ENCODE measurements at places on chromosomes 2 and 18.

DNA sequence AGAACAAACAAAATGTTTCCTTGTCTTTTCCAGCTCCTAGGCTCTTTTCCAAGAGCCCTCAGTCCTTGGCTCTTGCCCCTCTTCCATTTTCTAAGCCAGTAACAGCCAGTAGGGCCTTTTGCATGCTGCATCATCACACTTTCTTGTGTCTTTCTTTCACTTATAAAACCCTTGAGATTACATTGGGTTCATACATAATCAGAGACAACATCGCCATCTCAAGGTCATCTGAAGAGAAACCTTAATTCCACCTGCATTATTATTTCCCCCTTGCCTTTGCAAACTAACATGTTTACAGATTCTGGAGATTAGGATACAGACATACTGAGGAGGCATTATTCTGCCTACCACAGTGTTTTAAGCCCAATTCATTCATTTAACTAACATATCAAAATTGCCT, 697.3 kb downstream of the TRIB2 start:
- DNase-seq = no peak

DNA sequence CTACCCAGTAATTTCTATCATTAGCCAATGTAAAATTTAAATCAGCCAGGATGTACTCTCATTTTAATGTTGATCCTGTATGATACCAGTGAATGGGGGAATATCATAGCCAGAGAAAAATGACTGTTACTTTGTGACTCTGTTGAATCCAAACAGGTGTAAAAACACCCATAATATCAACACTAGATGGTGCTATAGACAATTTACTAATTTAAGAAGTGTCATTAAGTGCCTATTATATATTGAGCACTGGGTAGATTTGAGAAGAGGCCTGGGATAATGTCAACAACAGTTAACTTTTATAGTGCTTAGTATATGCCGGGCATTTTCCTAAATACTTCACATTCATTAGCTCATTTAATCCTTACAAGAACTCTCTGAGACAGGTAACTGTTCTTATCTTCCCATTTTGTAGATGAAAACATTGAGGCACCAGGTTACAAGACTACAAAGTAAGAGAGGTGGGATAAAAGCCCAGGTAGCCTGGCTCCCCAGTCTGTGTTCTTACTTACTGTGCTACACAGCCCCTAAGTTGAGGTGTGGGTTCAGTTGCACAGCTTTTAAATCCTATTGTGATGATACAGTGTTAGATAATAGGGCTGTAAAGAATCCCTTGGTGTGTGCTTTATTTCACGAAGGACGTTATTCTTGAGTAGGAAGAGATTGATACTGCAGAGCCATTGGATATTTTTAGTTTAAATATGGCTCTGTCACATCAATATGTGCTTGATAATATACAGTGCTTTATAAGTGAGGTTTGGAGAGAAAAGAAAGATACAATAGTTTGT, 325.5 kb downstream of the AGPS start:
- no peak for DNase-seq

DNA sequence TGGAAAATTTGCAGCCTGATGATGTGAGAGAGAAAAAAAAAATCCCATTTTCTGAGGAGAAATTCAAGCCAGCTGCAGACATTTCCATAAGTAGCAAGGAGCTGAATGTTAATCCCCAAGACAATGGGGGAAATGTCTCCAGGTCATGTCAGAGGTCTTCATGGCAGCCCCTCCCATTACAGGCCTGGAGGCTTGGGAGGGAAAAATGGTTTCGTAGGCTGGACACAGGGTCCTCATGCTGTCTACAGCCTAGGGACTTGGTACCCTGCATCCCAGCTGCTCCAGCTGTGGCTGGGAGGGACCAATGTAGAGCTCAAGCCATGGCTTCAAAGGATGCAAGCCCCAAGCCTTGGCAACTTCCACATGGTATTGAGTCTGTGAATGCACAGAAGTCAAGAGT, 53.5 kb upstream of the ARHGAP15 start:
- DNase-seq = no peak

DNA sequence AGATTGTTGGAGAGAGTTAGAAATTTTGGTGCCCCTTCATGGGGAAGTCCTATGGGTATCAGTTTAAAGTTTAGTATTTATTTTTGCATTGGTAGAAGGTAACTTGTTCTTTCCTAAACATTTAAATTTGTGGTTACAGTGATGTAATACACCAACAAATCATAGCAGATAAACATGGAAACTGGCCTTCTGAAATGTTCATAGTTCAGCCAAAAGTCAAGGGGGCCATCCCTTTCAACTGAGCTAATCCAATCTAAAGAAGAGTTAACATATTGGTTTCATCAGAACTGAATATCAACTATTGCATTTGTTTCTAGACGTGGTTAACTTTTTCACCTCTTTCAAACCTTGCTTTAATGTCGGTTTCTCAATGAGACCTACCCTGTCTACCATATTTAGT, 46.3 kb downstream of the PPP1R1C start:
- no peak for DNase-seq

- no peak for DNase-seq
These were observed 161.5 kb upstream of the ZEB2 start for GRCh38 chr2:144681389-144681788.

DNA sequence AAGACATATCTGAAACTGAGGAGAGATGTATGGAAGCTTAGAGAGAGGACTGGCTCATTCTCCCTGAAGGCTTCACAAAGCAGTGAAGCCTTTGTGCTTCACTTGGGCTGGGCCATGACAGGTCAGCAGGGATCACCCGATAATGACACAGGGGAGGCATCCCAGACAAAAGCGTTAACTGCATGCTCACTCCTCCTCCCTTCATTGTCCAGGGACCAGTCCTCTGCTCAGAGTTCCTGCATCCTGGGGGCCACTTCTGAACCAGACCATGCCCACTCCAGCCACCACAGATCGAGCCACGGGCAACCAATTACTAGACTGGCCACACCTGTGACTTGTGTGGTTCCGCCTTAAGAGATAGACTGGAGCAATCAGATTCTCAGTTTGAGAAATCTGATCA, 236.0 kb downstream of the CLIP4 start:
- DNase-seq = no peak

GRCh38 chr2:196478588-196478987, 160.9 kb upstream of the CCDC150 start:
- DNase-seq = no peak

Data from activated CD4-positive, alpha-beta T cell treated with anti-CD3 and anti-CD28 coated beads for 36 hours (primary cell).